SJSA1 (cell line): ENCODE measurements at places on chromosomes 4 and X. TPM values are rescaled to one million over a fixed set of nuclear protein-coding genes. Genes with fewer than 3 reads are reported as not detected.

DNA sequence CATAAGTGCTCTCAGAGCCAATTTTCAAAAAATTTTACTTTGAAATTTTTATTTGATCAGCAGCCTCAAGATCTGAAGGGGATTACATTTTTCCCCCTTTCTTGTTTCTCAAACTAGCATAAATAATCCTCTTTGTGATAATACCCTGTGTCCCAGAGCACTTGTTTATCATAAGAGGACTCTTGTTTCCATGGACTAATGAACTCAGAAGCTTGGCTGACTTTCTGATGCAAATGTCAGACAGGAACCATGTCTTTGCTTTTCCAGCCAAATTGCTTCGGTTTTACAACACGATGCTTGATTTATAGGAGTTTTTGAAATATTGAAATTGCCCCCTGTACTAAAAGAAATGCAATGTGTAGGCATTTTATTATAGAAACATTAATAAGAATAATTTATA, 859.3 kb upstream of the LCORL start:
- no peak overlapping the region for H3K27ac ChIP-seq
- no peaks in the 10 kb centered on the region for H3K36me3 ChIP-seq
- H3K4me3 ChIP-seq = no peak overlapping the region
- H3K4me1 ChIP-seq = peaks cover 12% of the 10 kb centered on the region
- H3K27me3 ChIP-seq = no peaks in the 10 kb centered on the region

DNA sequence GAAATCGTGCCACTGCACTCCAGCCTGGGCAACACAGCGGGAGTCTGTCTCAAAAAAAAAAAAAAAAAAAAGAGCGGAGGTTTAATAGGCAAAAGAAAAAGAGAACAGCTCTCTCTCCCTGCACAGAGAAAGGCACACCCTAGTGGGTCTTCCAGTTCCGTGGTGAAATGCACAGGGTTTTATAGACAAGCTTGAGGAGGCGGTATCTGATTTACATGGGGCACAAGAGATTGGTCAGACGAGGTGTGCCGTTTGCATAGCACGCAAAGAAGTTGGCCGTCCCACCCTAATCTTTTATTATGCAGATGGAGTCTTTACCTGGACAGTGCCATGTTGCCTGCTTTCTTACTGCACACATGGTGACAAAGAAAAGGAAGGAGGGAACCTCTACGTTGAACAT, 33.5 kb upstream of the REST start:
- H3K27ac ChIP-seq = no peak overlapping the region
- 0 out of 2 replicates have a peak, but pooled peaks cover 3% of the 10 kb centered on the region for H3K4me1 ChIP-seq
- H3K36me3 ChIP-seq = no peaks in the 10 kb centered on the region
- DNase-seq = no peak
- no peak overlapping the region for H3K4me3 ChIP-seq
- no peaks in the 10 kb centered on the region for H3K27me3 ChIP-seq

DNA sequence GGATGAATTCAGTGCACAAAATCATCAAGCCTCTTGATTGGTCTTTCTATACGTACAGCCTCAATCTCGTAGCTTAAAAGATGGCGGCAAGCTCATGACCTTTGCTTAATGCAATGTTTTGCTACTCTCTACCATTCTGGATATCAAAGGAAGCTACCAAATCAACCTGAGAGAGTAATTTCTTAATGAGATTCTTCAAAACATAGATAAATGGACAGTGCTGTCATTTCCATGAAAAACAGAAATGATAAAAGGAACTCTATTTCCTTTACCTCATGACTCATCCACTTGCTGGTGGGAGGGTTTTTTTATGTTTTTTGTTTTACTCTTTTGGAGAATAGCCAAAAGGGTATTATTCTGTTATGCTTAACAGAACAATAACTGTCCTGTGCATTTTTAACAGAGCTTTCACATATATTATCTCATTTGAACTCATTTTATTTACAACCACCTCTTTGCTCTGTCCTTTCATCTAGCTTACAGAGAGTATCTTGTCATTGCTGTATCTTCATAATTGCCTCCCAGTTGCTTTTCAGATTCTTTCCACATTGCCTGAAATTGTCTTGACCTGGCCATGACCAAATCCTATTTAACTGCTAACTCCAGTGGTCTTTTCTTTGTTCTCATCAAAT, 138.6 kb upstream of the GPR101 start:
- no peak overlapping the region for H3K4me3 ChIP-seq
- no peaks in the 10 kb centered on the region for H3K36me3 ChIP-seq
- no peak overlapping the region for H3K27ac ChIP-seq
- no peak for DNase-seq

CSAG2 gene
- not detected in 2 replicates for total RNA-seq

CCDC160 gene
- total RNA-seq = not detected in 2 replicates
